Stimulated activated CD8-positive, alpha-beta memory T cell treated with anti-CD3 and anti-CD28 coated beads, Interleukin-7, amount 100 ng/mL, for 24 hours (primary cell): ENCODE measurements at places on chromosomes 4 and X.

- DNase-seq = no peak
These were observed 54.4 kb downstream of the NBDY start for GRCh38 chrX:56783450-56783831.

DNA sequence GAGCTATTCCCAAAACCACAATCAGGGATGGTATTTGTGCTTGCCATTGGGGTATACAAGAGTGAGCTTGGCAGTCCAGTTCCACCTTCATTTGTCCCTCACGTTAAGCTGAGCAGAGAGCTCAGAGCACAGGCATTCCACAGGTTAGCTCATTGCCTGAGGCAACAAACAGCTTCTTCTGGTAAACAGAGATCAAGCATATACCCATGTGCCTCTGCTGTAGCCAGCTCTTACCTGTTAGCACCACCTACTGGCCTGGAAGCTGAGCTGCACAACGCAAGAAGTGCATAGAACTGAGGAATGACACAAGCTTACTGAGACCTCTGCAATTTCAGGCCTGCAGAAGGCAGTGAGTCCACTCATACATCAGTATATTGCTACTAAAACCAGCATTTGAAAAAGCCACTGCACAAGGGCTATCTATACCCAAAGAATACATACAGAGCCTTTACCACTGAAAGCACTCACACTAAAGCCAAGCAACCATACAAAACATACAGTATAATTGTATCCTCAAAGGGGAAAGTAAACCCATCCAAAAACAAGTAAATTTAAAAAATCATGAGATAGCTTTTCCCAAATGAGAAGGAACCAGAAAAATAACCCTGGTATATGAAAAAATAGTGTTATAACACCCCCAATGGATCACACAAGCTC lies 258.3 kb upstream of the GABRA2 start:
- no peak for DNase-seq

GRCh38 chrX:39012621-39013111 lies 211.4 kb downstream of the MID1IP1 start:
- DNase-seq = no peak

DNA sequence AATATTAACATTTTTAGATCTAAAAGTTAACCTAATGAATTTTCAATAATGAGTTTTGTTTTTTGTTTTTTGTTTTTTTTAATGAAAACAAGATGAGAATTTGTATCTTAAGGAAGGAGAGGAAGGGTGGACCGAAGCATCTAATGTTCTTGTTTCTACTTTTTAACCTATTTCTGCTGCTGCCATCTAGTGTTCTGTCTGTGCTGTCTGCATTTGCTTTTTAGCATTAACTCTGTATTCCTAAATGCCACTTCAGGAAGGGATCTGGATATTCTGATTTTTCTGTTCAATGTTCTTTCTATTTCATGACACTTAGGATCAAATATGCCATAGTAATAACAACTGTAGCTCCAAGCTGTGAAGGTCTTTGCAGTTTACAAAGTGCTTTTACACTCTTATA lies 161.7 kb downstream of the BRWD3 start:
- DNase-seq = no peak

GRCh38 chr4:172035562-172035961 lies 222.4 kb downstream of the GALNTL6 start:
- no peak for DNase-seq

DNA sequence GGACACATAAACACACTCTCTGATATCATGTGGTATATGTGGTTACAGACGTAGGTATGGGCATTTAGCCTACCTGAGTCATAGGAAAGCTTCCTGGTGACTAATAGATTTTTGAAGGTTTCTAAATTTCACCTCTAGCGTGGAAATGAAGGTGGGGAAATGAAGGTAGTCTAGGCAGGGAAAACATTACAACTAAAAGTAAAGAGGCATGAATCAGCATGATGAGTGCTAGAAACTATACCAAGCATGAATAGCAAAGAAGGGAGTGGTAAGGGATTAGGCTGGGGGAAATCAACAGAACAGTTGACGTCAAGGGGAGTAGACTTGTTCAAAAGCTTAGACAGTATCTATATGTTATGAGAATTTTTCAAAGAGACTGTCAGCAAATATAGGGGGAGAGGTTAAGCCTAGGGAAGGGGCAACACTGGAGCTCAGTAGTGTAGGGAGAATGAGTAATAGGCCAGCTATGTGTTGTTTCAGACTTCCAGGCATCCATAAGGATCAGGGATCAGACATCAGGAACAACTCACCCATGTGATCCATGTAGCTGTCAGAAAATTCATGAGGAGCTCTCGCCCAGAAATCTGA lies 279.3 kb upstream of the DIPK2B start:
- DNase-seq = no peak

- DNase-seq = no peak
These were observed 25.0 kb downstream of the GPR174 start for GRCh38 chrX:79169484-79169883.

DNA sequence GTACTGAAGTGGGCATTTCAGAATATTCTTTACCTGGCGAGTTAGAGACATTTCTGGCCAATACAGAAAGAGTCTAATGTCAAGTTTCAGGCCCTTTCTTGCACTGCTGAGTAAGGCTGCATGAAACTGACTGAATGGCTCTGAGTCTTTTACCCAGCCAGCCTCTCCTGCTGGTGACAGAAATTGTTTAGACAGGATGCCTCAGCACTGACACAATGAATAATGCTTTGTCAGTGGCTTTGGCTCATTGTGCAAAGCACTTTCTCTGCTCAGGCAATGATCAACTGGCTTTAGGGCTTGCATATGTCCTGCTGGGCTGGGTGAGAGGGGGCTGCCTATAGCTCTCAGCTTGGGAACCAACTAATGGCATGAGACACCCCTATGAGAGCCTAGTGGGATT lies 45.5 kb downstream of the CLNK start:
- no peak for DNase-seq

- DNase-seq = no peak
These were observed 327.5 kb downstream of the BMPR1B start for GRCh38 chr4:95085124-95085833.

- DNase-seq = no peak
These were observed 116.9 kb downstream of the COL25A1 start for GRCh38 chr4:109185548-109185947.

GRCh38 chr4:99759988-99760387 lies 56.6 kb upstream of the DAPP1 start:
- no peak for DNase-seq

- no peak for DNase-seq
These were observed 58.7 kb upstream of the KDR start for GRCh38 chr4:55183926-55184599.

GRCh38 chrX:130902446-130902782 lies 595 bp downstream of the ENOX2 start:
- no peak for DNase-seq

- DNase-seq = no peak
These were observed 98.9 kb upstream of the ADRA2C start for GRCh38 chr4:3667258-3667657.

DNA sequence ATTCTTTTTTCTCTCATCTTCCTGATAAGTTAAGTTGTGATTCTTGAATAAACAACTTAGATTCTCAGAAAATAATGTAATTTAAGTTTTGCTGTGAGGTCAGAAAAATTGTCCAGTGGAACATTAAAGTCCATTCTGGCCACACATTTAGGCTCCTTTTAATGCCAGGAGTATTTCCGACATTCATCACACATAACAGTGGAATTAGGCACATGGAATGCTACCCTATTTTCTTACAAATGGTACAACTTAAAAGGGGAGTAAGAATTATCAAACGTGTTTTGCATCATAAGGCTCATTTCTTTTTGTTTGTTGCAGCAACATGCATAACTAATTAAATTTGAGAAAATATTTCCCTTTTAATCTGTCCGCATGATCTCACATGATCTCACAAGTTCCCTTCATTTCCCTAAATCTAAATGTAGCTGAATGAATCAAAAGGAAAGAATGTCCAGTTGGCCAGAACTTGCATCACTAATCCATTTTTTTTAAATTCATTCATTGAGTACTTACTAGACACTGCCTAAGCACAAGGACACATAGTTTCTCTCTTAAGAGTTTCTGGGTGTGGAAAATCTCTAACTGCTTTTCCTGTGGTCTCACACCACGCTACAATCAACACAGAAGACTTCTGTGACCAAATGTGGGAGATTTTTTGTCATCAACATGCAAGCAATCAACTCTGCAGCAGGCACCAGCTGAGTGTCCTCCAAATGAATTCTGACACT lies 22.0 kb downstream of the SPARCL1 start:
- no peak for DNase-seq

- DNase-seq = no peak
These were observed 38.3 kb downstream of the NDNF start for GRCh38 chr4:121034017-121034416.
